ENCODE measurements at places on chromosomes 1 and 21. TPM values are rescaled to one million over a fixed set of nuclear protein-coding genes. Genes with fewer than 3 reads are reported as not detected.

Gene LRRN2
- 10.7 TPM for total RNA-seq

Gene NR5A2
- total RNA-seq = 23.2 TPM

Gene TSHB
- not detected for total RNA-seq

DNA sequence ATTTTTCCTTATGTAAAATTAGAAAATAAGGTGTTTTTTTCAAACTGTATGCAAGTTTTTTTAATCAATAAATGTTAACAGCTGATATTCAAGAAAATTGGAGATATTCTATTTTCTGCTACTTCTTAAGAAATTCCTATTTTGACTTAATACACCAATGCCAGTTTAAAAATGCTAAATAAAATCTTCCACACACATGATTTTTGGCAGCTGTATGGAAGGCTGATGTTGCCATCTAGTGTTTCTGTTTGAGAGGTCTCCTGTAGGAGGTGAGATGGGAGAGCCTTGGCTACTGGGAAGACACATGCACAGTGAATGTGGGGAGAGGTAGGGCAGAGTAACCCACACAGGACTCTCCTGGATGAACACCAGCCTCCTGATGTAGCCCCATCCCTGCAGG is 29.2 kb upstream of the OR2B11 start:
- DNase-seq = no peak

DNA sequence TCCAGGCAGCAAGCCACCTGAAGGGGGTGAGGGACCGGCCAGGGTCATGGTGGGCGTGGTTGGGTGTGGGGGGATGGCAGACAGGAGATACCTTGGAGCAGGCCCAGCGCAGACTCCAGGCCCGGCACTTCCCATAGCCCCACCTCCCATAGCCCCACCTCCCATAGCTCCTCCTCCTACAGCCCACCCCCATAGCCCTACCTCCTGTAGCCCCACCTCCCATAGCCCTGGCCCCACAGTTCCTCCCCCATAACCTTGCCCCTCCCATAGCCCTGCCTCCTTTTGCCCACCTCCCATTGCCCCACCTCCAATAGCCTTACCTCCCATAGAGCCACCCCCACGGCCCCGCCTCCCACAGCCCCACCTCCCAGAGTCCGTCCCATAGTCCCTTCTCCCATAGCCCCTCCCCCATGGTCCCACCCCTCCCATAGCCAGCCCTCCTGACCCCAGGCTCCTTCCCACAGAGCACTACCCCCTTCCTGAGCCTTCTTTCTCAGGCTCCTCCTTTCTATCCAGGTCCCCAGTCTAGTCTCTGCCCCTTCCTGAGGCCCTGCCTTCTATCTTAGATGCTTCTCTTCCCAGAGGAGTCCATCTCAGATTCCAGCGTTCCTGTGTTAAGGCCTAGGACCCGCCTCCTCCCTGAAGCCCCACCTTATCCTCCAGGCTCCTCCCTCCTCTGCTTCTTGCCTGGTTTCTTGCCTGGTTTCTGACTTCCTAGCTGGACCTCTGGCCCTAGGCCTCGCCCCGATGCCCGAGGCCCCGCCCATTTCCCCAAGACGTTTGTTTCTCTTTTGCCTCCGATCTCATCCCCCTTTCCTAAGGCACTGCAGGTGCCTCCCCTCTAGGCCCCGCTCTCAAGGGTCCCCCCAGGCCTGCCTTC is 46.8 kb downstream of the PTPRU start:
- DNase-seq = no peak

Gene CCDC27
- total RNA-seq = not detected

Gene ARMH1
- 14.9 TPM for total RNA-seq

DNA sequence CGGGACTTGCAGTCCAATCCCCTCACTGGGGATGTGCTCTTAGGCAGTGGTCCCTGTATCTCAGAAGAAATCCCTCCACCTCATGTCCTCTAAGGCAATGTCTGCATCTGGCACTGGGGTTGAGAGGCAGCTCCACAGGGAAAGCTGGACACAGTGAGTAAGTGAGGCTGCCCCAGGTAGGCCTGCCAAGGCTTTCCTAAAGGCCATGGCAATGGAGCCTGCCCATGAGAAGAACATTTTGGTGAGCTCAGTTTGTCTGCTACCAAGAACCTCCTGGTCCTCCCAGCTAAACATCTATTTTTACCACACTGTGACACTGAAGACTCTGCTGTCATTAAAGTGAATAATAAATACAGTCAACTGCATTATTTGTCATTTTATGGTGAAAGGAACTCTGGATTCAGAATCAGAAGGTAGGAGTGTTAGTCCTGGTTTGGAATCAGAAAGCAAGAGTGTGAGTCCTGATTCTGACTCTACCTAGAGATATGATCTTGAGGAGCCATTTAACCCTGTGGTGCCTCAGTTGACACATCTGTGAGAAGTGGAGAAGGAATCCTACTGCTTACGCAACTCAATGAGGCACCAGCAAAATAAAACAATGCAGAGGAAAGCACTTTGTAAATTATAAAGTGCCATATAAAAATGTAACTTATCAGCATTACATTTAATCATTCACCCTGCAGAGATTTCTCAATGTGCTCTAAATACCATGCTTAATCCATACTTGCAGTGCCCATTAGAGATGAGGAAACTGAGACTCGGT is 41.0 kb downstream of the TBX15 start:
- DNase-seq = no peak

- no peak for DNase-seq
Observed at GRCh38 chr1:224507771-224508523, 73.3 kb upstream of the WDR26 start.

Gene C1QTNF12
- 1.7 TPM for total RNA-seq

Gene CELA2B
- total RNA-seq = not detected

DNA sequence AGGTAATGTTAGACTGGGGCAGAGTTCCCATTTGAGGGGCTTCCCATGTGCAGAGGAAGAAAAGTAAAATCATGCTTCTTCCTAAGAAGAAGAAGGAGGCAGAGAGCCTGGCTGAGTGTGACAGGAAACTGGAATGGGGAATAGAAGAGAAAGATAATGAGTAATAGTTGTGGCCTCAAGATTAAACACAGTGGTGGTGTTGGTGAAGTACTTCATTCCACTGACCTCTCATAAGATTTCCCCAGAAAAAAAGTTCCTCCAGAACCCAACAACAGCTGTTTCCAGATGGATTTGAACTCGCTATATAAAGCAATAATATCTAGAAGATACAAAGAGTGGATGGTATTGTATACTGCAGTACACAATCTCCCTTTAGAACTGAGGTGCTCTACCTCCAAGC is 13.0 kb downstream of the RGS1 start:
- no peak for DNase-seq

GRCh38 chr1:203215573-203215972 is 13.9 kb downstream of the CHIT1 start:
- DNase-seq = no peak

- DNase-seq = no peak
Observed at GRCh38 chr1:212721388-212722247, 22.0 kb upstream of the BATF3 start.

Gene SLAMF9
- total RNA-seq = not detected

Measured in progenitor cell of endocrine pancreas (in vitro differentiated cells).